ENCODE measurements at places on chromosomes 3 and 15.

DNA sequence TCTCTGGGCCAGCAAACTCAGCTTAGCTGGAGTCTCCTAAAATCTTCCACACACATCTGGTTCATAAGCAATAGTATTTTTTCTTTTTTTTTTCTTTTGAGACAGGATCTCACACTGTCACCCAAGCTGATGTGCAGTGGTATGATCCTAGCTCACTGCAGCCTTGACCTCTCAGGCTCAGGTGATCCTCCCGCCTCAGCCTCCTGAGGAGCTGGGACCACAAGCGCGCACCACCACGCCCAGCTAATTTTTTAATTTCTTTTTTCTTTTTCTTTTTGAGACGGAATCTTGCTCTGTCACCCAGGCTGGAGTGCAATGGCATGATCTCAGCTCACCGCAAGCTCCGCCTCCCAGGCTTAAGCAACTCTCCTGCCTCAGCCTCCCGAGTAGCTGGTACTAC, 34.3 kb downstream of the RNU5B-1 start:
- DNase-seq, result no peak
- peak overlapping the region; percentile 47 for H3K4me3 ChIP-seq
- peaks cover 70% of the 10 kb centered on the region for H3K4me1 ChIP-seq
- H3K27ac ChIP-seq, result peak overlapping the region; percentile 72
- peaks cover 25% of the 10 kb centered on the region for H3K27me3 ChIP-seq

DNA sequence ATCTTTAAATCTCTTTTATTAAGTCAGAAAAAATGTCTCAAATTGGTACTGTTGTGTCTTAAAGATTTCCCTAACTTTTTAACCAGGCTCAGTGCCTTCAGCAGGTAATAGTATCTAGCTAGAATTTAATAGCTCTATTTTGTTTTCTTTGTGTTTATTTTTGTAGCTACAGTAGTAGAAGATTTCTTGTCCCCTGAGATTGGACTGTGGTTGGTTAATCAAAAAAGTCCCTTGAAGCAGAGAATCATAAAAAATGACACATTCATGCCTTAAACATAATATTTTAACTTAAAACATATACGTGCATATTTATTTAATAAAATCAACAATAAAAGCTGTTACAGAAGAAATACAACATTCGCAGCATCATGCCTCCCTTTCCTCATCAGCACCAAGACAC, 102.8 kb downstream of the EEFSEC start:
- DNase-seq, result no peak
- peaks cover 8% of the 10 kb centered on the region for H3K27me3 ChIP-seq
- H3K36me3 ChIP-seq, result no peaks in the 10 kb centered on the region
- H3K27ac ChIP-seq, result no peak overlapping the region
- H3K4me1 ChIP-seq, result peaks cover 34% of the 10 kb centered on the region

- no peak overlapping the region for H3K27ac ChIP-seq
- no peaks in the 10 kb centered on the region for H3K4me1 ChIP-seq
- no peaks in the 10 kb centered on the region for H3K36me3 ChIP-seq
- no peak overlapping the region for H3K4me3 ChIP-seq
- no peak for DNase-seq
- peaks cover 2% of the 10 kb centered on the region for H3K27me3 ChIP-seq
Observed at GRCh38 chr3:69986419-69986818, 13.1 kb upstream of the SAMMSON start.

- H3K4me3 ChIP-seq, result no peak overlapping the region
- no peak overlapping the region for H3K27ac ChIP-seq
- DNase-seq, result no peak
- H3K27me3 ChIP-seq, result peaks cover 2% of the 10 kb centered on the region
Observed at GRCh38 chr15:80832686-80833085, 53.5 kb downstream of the CEMIP start.

- H3K4me3 ChIP-seq, result peak overlapping the region; percentile 86
- peaks cover 13% of the 10 kb centered on the region for H3K27me3 ChIP-seq
- peak; percentile 11 for DNase-seq
- H3K36me3 ChIP-seq, result peaks cover 4% of the 10 kb centered on the region
Observed at GRCh38 chr3:183427196-183427875, 1.1 kb downstream of the MCF2L2 start.

DNA sequence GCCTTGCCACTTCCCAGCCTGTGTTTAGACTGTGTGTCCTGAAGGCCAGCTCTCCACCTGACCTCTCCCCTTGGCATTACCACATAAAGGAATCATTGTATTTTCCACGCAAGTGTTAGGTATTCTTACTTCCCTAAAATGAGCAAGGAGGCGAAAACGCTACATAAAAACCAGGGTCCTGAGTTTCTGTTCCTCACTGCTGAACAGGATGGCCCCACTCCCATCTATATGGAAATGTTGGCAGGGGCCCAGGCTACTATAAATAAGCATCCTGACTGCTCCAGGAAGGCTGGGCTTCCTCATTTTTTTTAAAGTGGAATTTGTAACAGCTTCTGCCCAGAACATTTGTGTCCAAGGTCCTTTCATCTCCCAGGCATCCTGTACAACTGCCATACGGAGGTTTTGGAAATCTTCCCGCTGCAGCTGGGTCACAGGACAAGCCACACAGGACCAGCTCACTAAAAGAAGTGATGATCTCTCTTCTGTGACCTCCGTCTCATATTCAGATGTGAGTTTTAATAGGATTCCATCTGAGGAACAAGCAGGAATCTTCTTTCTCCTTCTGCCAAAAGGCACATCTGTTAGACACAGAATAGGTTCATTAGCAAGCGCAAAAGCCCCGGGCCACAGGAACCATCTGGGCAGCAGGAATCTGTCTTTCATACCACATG, 56.4 kb upstream of the LIMD1 start:
- no peak for DNase-seq
- peaks cover 6% of the 10 kb centered on the region for H3K27me3 ChIP-seq
- peaks cover 81% of the 10 kb centered on the region for H3K4me1 ChIP-seq
- no peak overlapping the region for H3K4me3 ChIP-seq
- peaks cover 10% of the 10 kb centered on the region for H3K36me3 ChIP-seq
- H3K27ac ChIP-seq, result peak overlapping the region; percentile 97

- no peak overlapping the region for H3K4me3 ChIP-seq
- peaks cover 2% of the 10 kb centered on the region for H3K27me3 ChIP-seq
- H3K36me3 ChIP-seq, result peaks cover 5% of the 10 kb centered on the region
- DNase-seq, result no peak
Observed at GRCh38 chr3:141959589-141960554, 83.4 kb downstream of the ATP1B3 start.
